ENCODE measurements at places on chromosomes 7 and 10.

DNA sequence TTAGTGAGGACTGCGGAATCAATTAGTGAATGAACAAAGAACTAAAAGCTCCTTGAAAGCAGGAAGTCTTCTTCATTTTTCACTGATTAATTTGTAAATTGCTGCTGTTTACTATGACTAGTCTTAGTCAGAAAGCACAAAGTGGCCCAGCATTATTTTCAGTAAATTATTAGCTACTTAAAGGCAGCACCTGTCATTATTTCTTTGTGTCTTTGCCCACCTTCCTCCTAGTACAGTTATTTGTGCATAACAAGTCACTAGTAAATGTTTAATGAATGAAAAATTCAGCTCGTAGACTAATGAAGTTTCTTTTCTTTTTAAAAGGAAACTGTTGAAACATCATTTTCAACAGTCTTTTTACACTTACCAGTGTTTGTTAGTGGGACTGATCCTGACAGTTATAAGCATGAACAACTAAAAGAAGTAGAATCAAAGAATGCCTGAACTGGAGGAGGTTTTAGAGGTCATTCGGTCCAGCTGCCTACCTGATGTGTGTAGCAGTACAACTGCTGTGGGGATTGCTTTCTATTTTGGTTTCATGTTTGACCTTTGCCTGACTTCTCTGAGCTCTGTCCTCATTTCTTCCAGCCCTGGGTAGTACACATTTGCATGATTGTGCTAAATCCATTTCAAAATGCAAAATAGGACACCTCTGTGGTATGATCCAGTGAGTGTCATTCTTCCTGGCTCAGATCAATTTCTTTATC is 140.0 kb upstream of the PHYHIPL start:
- DNase-seq, result no peak

DNA sequence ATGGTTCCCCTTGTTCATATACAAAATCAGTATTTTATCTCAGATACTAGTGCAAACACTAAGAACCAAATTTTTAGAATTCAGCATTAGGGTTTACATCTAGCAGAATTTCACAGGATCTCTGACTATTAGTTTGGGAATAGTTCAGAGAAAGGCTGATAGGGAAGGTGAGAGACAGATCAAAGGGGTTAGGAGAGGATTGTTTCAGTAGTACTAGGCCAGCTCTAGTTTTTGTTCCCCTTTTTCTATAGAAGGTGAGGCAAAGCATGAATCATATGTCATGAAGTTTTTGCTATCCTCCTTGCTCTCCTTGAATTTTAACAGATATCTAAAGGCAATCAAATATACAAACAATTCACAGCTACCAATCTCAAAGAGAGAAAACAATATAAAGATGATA is 26.1 kb upstream of the CTNNA3 start:
- DNase-seq, result no peak

- no peak for DNase-seq
These were observed 82.9 kb upstream of the WDR11 start for GRCh38 chr10:120768227-120768626.

- no peak for DNase-seq
These were observed 459.0 kb downstream of the SH2D4B start for GRCh38 chr10:80996615-80997193.

GRCh38 chr10:132948351-132948750 is 6.0 kb upstream of the CFAP46 start:
- DNase-seq, result no peak

DNA sequence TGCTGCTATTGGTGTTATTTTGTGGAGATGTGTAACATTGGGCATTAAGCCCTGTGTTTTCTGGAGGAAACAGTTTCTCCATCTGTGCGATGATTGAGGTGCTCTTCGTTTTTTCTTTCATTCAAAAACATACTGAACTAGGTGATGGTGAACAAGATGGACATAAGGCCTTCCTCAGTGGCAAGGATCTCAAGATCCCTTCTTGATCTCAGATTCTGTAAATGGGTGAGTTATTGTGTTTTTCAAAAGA is 759 bp upstream of the ELAPOR2 start:
- no peak for DNase-seq

GRCh38 chr10:103748020-103748419 is 107.4 kb downstream of the SH3PXD2A start:
- DNase-seq, result no peak

DNA sequence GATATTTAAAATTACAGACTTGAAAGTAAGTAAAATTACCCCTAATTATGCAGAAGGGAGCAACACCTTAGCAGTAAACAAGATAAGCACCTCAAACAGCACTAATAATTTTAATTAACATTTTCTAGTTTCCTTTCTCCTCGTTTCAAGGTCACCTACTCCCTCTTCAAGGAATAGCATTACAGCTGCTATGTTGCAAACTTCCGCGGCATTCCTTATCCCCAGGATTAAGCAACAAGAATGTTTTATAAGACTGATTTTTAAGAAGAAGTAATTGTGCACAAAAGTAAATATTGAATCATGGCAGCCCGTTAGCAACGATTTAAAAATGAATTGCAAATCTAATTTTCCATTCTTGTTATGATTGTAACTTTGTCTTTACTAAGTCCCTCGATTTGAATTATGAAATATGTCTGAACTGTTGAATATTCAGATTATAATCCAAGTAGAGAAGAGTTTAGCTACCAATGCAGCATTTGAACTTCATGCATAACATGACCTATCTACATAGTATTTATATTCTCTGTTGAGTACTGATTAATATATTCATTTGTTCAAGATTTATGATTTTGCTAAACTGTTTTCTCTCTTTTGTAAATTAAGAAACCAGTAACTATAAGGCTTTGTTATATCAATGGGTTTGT is 593.5 kb upstream of the MGMT start:
- no peak for DNase-seq

- no peak for DNase-seq
These were observed 16.5 kb upstream of the PPP3CB start for GRCh38 chr10:73512207-73512743.

DNA sequence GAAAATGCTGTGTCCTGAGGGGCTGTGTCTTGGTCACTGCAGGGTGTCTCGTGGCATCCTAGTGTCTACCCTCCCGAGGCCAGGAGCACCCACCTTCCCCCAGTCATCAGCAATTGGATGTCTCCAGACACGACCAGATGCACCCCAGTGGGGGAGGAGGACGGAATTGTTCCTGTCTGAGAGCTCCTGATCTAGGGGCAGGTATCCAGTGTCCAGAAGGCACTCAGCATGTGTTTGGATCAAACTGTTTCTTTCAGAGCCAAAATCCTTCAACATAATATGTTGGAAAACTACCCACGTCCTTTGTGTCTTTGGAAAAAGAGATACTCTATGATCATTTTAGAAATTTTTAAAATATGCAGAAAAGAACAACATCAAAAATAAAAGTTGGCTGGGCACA is 16.9 kb downstream of the PRKRIP1 start:
- DNase-seq, result no peak

- DNase-seq, result no peak
These were observed 1.0 kb downstream of the NT5C2 start for GRCh38 chr10:103192089-103192450.

GRCh38 chr7:2931034-2931415 is 86.9 kb upstream of the GNA12 start:
- no peak for DNase-seq

- no peak for DNase-seq
These were observed 105.4 kb downstream of the ZNF365 start for GRCh38 chr10:62479523-62479922.

GRCh38 chr10:115355162-115355760 is 262.1 kb downstream of the ATRNL1 start:
- peak; percentile 2 for DNase-seq

GRCh38 chr7:135728136-135728669 is at the start of gene SLC13A4:
Gene SLC13A4 (minus strand): TSS chr7:135728186. CDS start chr7:135727496, 690 bp downstream.
- no peak for DNase-seq

- DNase-seq, result no peak
These were observed 197.5 kb downstream of the ARL4A start for GRCh38 chr7:12884856-12885440.

DNA sequence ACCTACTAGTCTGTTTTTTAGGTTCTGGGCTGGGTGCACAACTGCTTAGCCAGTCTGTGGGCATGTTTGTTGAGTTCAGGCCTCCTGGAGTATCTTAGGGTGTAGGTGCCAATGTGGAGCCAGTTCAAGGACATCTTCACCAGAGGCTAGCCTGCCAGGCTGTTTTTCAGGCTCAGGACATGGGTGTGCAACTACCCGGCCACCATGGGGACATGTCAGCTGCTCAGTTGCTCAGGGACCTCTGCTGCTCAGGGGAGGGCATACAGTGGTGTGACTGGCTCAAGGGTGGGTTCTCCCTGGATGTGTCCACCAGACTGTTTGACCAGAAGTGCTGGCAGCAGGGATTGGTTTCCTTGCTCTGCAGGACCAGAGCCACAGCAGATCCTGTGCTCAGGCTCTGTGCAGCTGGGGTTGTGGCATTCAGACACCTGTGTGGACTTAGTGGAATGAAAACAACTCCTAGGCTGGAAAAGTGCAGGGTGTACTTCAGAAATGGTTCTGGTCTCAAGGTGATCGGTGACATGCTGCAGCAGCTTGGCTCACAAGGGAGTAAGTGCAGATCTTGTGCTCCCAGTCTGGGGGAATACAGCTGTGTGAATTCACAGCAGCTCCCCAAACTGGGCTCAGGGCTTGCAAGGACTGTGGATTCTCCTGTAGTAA is 44.8 kb downstream of the PALS2 start:
- DNase-seq, result no peak

DNA sequence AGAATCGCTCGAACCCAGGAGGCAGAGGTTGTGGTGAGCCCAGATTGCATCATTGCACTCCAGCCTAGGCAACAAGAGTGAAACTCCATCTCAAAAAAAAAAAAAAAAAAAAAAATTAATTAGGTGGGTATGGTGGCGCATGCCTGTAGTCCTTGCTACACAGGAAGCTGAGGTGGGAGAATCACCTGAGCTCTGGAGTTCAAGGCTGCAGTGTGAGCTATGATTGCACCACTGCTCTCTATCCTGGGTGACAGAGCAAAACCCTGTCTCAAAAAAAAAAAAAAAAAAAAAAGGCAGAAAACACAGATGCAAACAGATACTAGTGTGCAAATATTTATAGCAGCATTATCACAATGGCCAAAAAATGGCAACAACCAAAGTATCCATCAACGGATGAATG is 134.4 kb downstream of the RGS10 start:
- DNase-seq, result no peak
